Left kidney (tissue), 8 donors: ENCODE measurements at places on chromosomes 3 and 15.
A peak's percentile ranks its signal among the peaks of the same experiment; 100 is the strongest.

- DNase-seq: no peak
Measured at GRCh38 chr15:82300883-82301282, 38.3 kb downstream of the SAXO2 start.

DNA sequence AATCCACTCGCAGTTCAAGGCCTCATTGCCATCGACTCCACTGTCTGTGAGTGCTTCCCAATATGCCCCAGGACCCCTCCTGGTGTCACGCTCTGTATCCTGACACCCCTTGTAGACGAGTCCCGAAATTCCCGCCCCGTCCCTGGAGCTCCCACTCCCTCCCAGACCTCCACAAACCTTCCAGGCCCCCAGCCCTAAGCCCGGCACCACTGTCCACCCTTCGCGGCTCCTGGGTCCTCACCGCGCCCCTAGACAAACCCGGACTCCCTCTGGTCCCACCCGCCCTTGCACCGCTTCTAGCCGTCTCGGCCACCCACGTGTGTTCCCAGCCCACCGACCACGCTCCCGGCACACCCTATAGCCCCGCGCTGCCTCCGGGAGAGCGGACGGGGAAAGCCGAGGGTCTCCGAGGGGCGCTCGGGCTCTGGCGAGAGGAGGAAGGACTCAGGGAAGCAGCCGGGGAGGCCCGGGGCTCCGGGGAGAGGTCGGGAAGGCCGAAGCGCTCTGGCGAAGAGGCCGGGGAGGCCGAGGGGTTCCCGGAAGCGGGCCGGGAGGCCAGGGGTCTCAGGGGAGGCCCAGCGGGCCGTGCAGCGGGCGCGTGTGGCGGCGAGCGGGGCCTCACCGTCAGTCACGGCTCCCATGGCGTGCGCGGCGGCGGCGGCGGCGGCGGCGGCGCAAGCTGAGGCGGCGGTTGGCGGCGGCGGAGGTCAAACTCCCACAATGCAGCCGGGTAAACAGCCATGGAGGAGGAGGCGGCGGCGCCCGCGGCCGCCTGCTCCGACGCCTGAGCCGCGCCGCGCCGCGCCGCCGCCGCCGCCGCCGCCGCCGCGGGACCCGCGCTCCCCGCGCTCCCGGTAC, at the start of the genes ATXN7 and THOC7:
Gene ATXN7, plus strand, starts transcription at position 718 of the 858 bp plus-strand sequence. CDS start 48,732 bp downstream, outside the sequence.
Gene THOC7, minus strand, starts transcription at position 656 of the 858 bp plus-strand sequence. Its CDS starts 15 bp downstream, at position 641.
- peak; percentile 50 for DNase-seq

DNA sequence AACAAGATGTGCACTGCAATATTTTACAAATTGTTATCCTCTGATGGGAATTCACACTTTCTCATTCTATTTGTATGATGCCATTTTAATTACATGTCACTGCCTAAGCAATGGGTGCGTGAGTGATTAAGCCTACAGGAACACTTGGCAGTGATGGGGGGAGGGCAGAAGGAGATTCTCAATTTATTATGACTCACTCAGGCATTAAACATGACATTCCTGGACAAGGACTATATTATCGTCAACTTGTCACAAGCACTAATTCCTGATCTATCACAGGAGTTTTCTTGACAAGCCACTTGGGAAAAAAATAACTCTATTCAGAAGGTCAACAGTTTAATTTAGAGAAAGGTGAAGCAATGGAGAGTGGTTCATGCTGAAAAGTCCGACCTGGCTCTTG, 556.8 kb downstream of the NSUN3 start:
- DNase-seq: no peak

DNA sequence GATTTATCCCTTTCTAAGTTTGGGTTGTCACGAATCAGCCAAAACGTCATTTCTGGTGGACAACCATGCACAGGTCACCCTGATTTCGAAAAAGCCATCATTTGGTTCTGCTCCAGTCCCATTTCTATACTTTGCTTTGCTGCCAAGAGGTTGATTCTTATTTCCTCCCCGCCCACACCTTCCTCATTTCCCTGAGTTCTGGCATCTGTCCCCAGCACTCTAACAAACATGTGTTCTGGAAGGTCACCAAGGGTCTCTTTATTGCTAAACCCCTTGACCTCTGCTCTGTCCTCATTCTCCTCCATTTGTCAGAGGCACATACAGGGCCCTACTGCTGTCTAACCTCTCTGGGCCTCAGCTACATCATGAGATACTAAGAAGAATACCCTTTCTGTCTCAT, 36.4 kb upstream of the PTPRG start:
- DNase-seq: no peak

GRCh38 chr3:117873249-117873600, 1161.4 kb downstream of the IGSF11 start:
- peak; percentile 33 for DNase-seq

GRCh38 chr15:43920254-43920600, 93.4 kb downstream of the WDR76 start:
- no peak for DNase-seq

DNA sequence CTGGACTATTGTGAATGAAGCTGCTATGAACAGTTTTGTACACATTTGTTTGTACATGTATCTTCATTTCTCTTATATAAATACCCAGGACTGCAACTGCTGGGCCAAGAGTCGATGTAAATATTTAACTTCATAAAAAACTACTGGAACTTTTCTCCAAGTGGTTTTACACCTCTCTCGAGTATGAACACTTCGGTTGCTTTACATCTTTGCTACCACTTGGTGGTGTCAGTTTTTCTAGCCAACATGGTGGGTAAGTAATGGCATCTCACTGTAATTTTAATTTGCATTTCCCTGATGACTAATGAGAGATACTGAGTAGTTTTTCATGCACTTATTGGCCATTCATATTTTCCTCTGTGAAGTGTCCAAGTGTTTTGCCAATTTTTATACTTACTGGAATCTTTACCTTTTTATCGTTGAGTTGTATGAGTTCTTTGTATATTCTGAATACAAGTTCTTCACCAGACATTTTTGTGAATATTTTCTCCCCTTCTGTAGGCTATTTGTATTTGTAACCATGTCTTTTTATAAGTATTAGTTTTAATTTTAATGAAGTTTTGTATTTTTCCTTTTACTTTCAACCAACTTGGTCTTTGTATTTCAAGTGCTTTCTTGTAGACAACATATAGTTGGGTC, 44.4 kb downstream of the PCOLCE2 start:
- DNase-seq: no peak

DNA sequence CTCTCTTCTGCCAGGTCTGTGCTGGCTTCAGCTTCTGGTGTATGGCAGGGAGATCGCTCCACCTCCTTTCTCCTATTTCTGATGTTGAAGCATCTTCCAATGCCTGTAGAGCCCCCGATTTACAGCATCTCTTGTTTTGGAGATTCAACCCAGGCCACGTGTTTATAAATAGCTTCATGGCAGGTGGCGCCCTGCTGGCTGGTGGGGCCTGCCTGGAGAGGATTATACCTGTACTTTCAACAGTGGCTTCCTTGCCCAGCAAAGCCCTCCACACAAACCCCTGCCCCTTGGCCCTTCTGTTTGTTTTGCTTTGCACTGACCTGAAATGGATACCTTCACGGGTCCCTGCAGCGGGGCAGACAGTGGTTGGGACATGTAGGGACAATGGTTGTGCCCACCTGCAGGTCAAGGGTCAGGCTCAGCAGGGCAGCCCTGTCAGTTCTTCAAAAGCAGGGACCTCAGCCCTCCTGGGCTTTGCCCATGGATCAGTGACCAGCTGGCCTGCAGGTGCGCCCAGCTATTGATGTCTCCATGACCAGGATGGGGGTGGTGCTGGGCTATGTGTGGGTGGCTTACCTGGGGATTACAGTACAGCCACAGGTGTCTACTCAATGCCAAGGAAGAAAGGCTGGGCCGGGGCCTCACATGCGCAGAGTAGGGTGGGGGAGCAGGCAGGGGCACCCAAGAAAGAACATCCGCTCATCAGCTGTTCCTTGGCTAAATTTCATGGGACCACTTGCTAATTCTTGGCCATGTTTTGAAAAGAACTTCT, 112.7 kb upstream of the PRR23C start:
- DNase-seq: no peak
